ENCODE measurements at places on chromosomes 6 and 20.

GRCh38 chr6:36280467-36280866, 10.6 kb downstream of the PNPLA1 start:
- DNase-seq, result no peak

DNA sequence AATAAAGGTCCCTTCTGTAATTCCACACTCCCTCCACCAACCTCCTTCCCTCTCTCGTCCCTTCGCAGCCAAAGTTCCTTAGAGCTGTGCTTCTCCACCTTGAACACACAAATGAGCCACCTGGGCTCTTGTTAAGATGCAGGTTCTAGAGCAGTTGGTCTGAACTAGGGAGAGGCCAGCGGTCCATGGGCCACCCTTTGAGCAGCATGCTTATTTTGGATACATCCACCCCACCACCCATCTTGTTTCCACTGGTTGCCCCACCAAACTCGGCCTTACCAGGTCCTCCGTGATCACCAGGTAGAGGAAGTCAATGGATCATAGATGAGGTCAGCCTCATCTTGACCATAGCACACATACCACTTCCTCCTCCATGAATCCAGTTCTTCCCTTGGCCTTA, 7.3 kb upstream of the BPIFA2 start:
- no peak for DNase-seq

- DNase-seq, result no peak
Observed at GRCh38 chr20:8524101-8525016, 392.3 kb downstream of the PLCB1 start.

- DNase-seq, result no peak
Observed at GRCh38 chr6:27804851-27805250, 107.3 kb downstream of the OR2B2 start.

DNA sequence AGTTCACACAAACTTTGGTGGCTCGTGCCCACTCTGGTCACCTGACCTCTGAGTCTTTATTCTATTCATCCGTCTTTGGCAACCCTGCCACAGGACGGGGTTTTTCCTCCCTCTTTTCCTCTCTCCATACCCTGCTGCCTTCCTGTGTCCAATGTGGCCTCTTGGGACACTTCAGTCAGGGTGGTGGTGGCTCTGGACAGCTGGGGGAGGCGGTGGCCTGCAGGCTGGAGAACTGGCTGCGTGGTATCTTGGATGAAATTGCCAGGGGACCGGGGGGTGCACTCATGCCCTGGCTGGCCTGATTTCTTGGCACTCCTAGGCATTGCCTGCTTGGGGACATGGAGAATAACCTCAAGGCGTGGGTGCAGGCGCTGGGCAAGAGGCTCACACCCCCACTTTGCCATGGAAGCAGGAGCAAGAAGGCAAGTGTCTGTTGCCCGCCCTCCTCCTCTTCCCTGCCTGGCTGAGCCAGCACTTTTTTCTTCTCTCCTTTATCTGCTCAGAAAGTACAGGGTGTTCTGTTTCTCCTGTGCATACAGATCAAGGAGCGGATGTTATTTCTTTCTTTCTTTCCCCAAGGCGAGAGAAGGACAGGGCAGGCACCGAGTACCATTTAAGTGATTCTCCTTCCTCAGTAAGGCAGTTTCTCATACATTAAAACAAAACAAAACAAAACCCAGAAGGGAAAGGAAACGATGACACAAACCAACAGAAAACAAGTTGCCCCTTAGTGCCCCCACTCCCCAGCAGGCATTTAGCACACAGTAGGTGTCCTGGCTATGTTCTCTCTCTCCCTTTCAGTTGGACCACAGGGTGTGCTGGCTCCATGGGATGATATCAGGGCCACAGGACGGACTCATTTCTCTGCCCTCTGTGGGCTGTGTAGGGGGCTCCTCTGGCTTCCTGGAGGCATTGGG, 155.5 kb upstream of the RNF24 start:
- no peak for DNase-seq

DNA sequence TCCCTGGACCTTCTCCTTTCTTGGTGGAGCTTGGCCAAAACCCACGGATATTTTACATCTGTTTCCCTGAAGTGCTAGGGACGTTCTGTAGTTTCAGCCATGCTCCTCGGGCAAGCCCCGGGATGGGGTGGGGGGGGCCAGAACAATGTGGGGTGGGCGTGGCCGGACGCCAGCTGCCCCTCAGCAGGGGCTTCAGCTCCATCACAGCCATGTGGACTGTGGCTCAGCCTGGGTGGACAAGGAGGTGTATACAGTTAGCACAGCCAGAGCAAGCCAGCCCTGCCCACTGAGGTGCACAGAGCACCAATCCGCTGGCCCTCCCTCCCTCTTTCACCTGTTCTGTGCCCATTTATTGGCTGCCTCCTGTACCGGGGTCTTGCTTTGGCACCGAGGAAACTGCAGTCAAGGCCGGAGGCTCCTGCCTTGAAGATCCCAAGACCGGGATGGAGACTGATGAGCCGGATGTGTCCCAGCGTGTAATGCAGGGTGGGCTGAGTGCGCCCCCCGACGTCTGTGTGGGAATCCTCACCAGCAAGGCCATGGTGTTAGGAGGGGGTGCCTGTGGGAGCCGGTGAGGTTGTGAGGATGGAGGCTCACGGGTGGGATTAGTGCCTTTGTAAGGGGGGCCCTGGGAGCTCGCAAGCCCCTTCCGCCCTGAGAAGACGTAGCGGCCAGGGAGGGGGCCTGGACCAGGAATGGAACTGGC, 28.0 kb downstream of the FRMD1 start:
- DNase-seq, result no peak

DNA sequence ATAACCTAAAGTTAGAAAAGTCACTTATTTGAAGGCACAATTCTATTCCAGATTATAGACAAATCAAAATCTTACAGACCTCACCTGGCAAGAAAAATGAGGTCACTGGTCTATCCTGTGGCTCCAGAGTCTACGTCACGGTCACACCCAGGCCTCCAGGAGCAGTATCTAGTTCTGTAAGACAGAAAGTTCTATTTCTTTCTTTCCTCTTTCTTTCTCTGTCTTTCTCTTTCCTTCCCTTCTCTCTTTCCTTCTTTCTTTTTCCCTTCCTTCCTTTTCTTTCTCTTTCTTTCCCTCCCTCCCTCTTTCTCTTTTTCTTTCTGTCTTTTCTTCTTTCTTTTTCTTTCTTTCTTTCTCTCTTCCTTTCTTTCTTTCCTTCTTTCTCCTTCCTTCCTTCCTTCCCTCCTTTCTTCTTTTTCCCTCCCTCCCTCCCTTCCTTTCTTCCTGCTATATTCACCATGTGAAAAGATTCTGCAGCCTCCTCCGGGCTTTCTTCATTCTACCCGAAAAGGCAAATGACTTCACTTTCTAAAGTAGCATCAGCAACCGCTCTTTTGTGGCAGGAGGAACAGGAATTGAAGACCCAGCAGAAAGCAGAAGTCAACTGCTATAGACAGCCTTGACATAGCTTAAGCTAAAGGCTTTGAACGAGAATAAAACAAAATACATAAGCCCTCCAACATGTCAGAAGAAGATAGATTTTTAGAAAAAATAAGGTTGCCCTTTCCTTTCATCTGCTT, 83.9 kb upstream of the SIRPG start:
- DNase-seq, result no peak

GRCh38 chr6:144377586-144378210, 92.6 kb downstream of the UTRN start:
- DNase-seq, result peak; percentile 32

GRCh38 chr6:142534484-142534883, 232.7 kb downstream of the ADGRG6 start:
- DNase-seq, result no peak

- no peak for DNase-seq
Observed at GRCh38 chr6:123668965-123669591, 32.3 kb upstream of the TRDN start.

- no peak for DNase-seq
Observed at GRCh38 chr6:158663625-158664165, 13.8 kb downstream of the SYTL3 start.

- DNase-seq, result no peak
Observed at GRCh38 chr6:19245656-19246055, 591.5 kb upstream of the ID4 start.

DNA sequence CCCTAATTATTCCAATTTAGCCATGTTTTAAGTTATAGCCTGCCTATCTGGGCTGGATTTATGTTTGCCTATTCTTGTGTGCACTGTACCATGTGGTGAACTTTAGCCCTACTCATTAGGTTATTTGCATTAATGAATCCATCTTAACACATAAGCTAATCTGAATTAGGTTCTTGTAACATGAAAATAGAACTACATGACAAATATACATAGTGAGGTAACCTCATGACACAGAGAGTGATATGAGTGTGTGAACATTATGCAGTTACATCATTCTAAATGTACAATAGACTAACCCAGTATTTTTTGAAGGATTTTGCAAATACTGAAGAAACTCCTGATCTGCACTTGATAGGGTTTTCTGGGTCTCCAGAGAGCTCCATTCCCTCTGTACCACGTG, 733.7 kb upstream of the CITED2 start:
- no peak for DNase-seq

GRCh38 chr6:14635934-14636591, 518.5 kb downstream of the CD83 start:
- DNase-seq, result no peak

All from GM04504 (cell line).